ENCODE measurements at places on chromosomes 2 and 18. TPM values are rescaled to one million over a fixed set of nuclear protein-coding genes. Genes with fewer than 3 reads are reported as not detected.

- no peak for DNase-seq
These were observed 1064.4 kb upstream of the ZEB2 start for GRCh38 chr2:145584353-145584752.

- DNase-seq = no peak
These were observed 148.6 kb upstream of the ALPP start for GRCh38 chr2:232229911-232230310.

UCN gene
- total RNA-seq = not detected

GRCh38 chr2:161085149-161085548, 75.1 kb upstream of the TANK start:
- DNase-seq = no peak

GRCh38 chr2:220296174-220296573, 668.7 kb downstream of the SLC4A3 start:
- DNase-seq = no peak

DNA sequence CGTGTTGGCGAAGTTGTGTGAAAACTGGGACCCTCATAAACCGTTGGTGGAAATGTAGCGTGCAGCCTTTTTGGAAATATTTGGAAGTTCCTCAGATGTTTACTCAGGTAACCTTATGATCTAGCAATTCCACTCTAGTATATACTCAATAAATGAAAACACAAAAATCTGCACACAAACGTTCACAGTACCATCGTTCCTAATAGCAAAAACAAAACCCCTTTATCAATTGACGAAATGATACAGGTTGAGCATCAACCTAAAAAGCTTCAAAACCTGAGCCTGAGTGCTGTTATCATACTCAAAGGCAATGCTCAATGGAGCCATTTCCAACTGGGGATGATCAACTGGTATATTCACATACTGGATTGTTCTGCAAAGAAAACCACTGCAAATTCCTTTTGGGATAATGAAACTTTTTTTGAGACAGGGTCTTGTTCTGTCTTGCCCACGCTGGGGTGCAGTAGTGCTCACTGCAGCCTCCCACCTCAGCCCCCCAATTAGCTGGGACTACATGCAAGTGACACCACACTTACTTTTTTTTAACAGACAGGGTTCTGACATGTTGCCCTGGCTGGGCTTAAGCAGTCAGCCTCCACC, 777 bp upstream of the C18orf32 start:
- DNase-seq = no peak

DNA sequence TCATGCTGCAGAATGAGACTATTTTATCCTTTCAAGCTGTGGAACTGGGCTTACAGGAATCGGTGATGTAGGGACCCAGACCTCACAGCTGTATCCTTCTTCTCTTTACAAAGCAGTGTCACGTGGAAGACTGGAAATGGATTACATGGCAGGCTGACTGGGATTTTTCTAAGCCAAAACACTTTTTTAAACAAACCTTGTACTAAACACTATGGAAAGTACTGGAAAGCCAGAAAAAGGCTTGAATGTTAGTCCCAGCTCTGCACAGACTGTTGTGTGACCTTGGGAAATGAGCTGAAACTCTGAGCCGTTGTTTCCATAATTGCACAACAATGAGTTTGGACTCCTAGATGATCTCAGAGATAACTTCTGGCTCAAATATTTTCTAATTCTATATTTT, 7.6 kb upstream of the ADAM23 start:
- no peak for DNase-seq

All from thoracic aorta (tissue), 2 donors.